ENCODE measurements at places on chromosomes 3 and 15.

GRCh38 chr3:50913260-50913659, 238.5 kb downstream of the DOCK3 start:
- no peak for DNase-seq

DNA sequence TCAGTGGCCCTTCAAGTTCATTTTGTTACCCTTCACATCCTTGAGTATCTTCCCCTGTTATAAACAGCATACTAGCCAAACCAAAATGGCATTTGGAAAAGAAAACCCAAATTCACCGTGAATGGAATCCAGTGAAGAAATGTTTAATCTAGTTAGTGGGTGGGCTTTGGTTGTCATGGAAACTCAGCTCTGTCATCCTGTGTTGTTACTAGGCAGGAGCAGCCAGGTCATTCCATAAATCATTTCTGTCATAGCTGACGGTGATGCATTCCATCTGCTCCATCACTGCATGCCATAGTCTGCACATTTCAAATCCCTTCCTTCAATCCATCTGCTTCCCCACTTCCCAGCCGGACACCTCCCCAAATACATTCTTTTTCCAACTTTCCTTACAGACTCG, 140.4 kb upstream of the CGNL1 start:
- peak; percentile 90 for DNase-seq

- no peak for DNase-seq
These were observed 98.6 kb upstream of the ABHD17C start for GRCh38 chr15:80596521-80596976.

DNA sequence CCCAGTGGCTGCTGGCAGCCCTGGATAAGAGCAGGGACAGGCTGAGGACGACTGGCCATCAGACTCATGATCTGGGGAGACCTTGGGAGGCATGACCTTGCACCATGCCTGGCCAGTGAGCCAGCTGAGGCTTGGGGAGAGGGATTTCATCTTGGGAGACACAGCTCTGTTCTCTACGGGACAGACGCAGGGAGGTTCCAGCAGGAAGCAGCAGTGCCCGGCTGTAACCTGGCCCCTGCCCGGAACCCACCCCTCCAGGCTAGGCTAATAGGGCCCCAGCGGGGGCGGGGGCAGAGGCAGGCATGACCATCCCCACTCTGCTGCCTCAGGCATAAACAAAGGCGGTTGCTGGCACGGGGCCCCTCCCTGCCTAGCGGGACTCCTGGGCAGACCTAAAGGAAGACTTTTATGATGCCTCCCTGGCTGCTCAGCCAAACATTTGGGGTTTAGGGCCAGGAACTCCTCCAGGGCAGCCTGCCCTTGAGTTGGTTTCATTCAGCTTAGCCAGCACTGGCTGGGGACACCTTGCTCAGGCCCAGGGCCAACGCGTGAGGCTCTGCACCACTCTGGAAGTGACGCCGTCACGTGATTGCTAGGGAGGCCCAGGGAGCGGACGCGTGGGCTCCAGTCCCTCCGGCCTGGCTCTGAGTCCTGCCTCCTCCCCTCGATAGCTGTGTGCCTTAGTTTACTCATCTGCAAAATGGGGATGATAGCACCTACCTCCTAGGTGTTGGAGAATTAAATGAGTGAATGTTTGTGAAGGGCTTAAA, 27.6 kb downstream of the HDAC11 start:
- DNase-seq: peak; percentile 71

- no peak for DNase-seq
These were observed 112.3 kb downstream of the NR1I2 start for GRCh38 chr3:119894195-119894594.

- DNase-seq: no peak
These were observed 100.6 kb downstream of the DNAJB8 start for GRCh38 chr3:128366136-128366535.

DNA sequence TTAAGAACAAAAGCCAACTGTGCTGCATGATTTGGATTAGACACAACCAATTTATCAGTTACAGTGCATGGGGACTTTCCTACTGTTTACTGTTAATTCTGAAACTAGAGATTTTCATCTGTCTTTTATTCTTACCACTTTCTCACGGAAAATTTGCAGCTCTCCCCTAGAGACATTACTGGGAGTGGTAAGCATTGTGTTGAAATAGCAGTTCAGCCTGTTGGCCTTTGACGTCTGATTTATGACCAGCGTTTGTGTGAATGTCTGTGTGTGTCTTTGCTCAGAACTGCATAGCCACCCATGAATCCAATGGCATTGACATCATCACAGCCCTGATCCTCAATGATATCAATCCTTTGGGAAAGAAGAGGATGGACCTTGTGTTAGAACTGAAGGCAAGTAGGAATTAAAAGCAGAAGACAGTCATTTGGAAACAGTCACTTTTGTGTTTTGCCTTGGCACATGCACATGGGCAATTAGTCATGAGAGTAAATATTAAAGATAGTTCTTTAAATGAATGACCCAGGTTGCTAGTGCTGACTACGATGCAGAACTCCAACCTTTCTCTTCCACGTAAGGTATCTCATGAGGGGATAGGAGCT, 202.2 kb upstream of the BHLHE40 start:
- peak; percentile 4 for DNase-seq

All from EH (cell line).